Activated naive CD8-positive, alpha-beta T cell treated with anti-CD3 and anti-CD28 coated beads, Interleukin-2, amount 10 ng/mL, durations not matched to agents 7 days and 5 days (primary cell): ENCODE measurements at places on chromosomes 12 and 14. TPM values are rescaled to one million over a fixed set of nuclear protein-coding genes. Genes with fewer than 3 reads are reported as not detected.

DNA sequence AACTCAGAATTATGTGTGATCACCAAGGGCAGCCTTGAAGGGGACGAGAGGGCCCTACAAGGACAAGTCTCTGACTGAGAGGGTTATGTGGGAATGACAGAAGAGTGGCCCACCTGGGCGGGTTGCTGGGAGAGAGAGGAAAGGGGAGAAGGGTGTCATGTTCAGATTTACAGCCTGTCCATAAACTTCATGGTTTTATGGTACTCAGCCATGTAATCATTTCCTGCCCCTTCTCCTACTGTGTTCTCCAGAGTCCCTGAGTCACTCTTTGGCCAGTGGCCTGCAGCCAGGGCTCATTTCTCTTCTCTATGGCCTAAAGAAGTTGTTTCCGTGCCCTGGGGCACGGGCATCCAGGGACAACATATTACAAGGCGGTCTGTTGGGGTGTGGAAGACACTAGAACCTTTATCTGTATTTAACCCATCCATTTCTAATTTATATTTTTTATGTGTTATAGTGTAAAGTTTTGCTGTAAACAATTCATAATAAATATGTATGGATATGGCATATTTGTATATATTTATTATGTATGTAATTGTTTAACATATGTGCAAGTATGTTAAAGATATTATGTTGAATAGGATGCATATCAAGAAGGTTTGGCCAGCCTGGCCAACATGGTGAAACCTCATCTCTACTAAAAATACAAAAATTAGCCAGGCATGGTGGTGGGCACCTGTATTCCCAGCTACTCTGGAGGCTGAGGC lies 26.9 kb downstream of the DDX47 start:
- DNase-seq: no peak

DNA sequence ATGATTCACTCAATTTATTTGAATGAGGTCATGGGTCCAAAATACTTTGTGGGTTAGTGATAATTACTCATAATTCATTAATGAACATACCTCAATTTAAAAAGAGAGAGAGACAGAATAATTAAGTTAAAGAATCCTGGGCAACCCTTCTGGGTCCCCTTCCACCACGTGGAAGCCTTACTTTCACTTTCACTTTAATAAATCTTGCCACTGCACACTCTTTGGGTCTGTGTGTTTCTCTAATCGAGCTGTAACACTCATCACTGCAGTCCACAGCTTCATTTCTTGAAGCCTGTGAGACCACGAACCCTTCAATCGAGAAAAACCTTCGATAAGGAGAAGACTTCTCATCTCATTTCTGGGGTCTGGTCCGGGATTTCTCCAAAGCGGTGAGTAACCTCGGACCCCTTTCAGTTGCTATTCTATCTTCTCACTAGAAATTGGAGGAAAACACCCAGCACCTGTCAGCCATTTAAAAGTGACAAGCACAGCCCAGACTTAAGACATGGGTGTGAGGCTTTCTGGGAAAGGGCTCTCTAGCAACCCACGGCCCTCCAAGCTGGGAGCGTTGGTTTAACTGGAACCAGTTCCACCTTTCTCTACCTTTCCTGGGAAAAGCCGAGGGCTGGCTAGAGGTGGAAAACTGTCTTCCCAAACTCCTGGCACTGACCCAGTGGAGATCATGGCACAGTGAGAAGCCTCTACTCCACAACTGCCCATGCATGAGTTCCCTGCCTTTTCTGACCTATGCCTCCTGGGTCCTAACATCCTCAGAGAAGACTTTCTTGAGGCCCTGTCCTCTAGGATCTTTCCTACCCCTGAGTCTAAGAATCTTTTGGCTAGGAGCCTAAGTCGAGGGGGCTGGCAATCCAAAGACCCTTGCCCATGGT lies 148.8 kb upstream of the ATF7IP start:
- no peak for DNase-seq

DNA sequence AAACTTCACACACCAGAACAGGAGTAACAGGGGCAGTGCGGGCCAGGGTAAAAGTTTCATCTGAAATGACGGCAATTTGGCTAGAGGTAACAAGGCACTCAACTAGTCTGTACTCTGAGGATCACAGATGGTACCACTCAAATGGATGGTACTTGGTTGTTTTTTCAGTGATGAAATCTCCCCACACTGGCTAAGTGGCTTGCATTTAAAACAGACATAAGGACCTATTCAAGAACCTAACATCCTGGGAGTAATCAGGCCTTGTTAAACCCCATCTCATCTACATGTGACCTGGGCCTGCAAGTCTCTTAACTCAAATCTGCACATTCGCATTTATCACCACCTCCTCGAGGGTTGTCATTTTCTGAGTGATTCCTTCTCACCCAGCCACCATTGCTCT lies 90.8 kb downstream of the PRKAB1 start:
- DNase-seq: no peak

DNA sequence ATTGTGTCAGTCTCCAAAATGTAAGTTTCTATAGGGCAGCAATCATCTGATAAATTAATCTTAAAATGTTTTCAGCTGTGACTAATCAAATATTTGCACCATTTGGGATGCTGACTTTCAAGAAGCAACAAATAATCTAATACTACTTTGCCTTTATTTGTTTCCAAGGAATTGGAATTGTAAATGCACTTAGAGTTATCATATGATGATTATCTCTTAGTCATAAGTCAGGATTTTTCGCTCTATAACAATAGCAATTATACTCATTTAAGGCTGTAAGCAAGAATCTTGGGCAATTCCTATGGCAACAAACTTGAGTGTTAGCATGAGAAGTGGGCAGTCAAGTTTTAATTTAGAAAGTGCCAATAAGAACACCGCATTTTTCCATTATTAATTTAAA lies 13.0 kb upstream of the BAZ1A start:
- no peak for DNase-seq

GRCh38 chr12:41443690-41444089 lies 255.6 kb downstream of the PDZRN4 start:
- DNase-seq: no peak

GRCh38 chr12:108854451-108855283 lies 2.7 kb downstream of the SSH1 start:
- DNase-seq: no peak

RTN1 gene
- total RNA-seq: not detected
